Activated T-cell treated with anti-CD3 and anti-CD28 coated beads, Interleukin-2, amount 50 U/mL, for 72 hours (primary cell): ENCODE measurements at places on chromosomes 11 and 22.
A peak's percentile ranks its signal among the peaks of the same experiment; 100 is the strongest.

- H3K4me1 ChIP-seq = peaks cover 3% of the 10 kb centered on the region
- H3K36me3 ChIP-seq = peaks cover 4% of the 10 kb centered on the region
- H3K4me3 ChIP-seq = no peak overlapping the region
- no peak overlapping the region for H3K27ac ChIP-seq
These were observed 15.6 kb upstream of the SUSD2 start for GRCh38 chr22:24165673-24166072.

DNA sequence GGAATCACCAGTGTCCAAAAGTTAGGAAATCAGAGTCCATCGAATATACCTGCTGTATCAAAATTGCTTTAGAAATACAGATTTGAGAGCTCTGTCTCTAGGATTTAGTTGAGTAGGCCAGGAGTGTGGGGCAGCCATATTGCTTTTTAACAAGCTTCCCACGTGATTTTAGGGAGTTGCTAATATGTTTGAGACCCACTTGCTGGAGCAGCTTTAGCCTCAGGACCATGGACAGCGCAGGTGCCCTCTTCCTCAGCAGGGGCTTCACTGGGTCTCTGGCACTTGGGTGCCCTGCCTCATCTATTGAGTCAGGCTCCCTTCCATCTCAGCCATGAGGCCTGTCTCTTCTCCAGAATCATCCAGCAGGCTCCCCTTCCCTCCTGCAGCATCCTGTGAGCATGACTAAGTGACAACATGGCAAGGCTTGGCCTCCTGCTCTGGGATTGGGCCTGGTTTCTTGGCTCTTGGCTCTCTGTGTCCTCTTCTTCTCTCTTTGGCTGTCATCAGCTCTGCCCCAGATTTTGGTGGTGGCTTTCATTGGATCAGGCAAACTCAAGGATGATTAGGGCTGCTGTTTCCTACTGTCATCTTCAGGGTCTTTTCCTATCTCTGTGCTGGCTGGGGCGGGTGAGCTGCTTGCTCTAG is 70.0 kb downstream of the SGSM1 start:
- no peaks in the 10 kb centered on the region for H3K4me1 ChIP-seq
- no peak overlapping the region for H3K27ac ChIP-seq
- peak; percentile 11 for DNase-seq
- no peak overlapping the region for H3K4me3 ChIP-seq

- no peaks in the 10 kb centered on the region for H3K36me3 ChIP-seq
- H3K4me3 ChIP-seq = peak overlapping the region; percentile 94
- DNase-seq = peak; percentile 40
- H3K4me1 ChIP-seq = peaks cover 28% of the 10 kb centered on the region
These were observed 897 bp downstream of the MAP6 start for GRCh38 chr11:75667831-75668450.

DNA sequence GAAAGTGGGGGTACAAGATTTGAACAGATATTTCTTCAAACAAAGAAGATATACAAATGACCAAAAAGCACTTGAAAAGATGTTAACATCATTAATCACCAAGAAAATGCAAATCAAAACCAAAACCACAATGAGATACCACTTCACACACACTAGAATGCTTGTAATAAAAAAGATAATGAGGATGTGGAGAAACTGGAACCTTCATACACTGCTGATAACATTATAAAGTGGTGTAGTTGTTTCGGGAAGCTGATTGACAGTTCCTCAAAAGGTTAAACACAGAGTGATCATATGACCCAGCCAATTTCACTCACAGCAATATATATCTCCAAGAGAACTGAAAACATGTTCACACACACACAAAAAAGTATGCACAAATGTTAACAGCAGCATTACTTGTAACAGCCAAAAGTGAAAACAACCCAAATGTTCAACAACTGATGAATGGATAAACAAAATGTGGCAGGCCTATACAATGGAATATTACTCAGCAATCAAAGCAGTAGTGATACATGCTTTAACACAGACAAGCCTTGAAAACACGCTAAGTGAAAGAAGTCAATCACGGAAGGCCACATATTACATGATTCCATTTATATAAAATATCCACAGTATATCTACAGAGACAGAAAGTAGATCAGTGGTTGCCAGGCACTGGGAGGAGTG is 15.1 kb downstream of the PITPNB start:
- H3K27me3 ChIP-seq = no peaks in the 10 kb centered on the region
- peaks cover 48% of the 10 kb centered on the region for H3K4me1 ChIP-seq
- peaks cover 30% of the 10 kb centered on the region for H3K36me3 ChIP-seq
- H3K4me3 ChIP-seq = peak overlapping the region; percentile 73
- peak overlapping the region; percentile 2 for H3K27ac ChIP-seq

DNA sequence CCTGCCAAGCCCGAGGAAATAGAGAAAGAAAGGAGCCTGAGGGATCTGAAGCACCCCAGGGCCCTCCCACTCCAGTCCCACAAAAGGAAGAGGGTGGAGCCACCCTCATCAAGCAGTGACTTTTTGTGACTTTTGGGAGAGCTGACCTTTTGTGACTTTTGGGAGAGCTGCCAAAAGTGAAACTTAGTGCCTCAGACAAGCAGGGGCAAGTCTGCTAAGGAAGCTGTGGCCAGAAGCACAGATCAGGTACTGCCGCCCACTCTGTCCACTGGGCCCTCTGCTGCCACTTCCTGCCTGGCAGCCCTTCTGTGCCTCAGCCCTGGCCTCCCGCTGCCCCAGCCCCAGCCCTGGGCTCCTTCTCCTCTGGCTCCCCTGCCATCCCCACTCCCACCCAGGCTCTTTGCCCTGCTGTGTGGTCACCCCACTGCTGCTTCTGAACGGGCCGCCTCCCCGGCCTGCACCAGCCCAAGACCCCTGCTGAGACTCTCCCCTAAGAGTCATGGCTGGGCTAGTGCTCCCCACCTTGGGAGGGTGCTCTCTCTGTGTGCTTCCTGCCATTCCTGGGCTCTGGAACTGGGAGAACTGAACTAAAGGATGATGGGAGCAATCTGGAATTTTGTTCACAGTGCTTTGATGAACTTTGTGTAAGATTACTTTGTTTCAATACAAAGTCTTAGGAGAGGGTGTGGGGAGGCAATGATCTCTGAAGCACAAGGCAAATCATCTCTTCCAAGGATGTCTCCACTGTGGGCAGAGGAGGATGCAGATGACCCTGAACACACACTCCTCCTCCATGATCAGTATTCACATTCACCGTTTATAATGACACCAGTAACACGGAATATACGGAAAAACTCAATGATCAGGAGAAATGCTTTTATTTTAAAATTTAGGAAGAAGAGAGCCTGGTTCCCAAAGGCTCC is at the start of gene APOBEC3H:
TSS of gene APOBEC3H (plus strand) at position 147 of the 923 bp plus-strand sequence. CDS start 3,035 bp downstream, outside the sequence.
- H3K4me3 ChIP-seq = peak within 1 kb of the TSS; percentile 85
- no peaks in the 10 kb centered on the region for H3K27me3 ChIP-seq
- peaks cover 79% of the 10 kb centered on the region for H3K4me1 ChIP-seq
- peak; percentile 66 for DNase-seq

DNA sequence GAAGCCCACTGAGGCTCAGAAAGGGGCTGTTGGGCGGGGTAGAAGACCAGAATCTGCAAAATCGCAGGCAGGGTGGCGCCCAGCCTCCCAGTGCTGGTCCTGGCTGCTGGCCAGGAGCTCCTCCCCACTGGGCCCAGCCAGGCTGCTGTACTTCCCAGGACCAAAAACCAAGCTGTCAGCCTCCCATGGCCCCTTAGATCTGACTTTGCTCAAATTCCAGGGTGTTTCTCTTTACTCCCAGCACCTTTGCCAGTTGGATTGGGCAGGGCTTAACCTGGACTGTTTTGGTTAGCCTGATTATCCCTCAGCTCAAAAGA is 44.2 kb upstream of the WEE1 start:
- no peaks in the 10 kb centered on the region for H3K27me3 ChIP-seq
- DNase-seq = no peak
- H3K36me3 ChIP-seq = no peaks in the 10 kb centered on the region
- H3K4me3 ChIP-seq = no peak overlapping the region

DNA sequence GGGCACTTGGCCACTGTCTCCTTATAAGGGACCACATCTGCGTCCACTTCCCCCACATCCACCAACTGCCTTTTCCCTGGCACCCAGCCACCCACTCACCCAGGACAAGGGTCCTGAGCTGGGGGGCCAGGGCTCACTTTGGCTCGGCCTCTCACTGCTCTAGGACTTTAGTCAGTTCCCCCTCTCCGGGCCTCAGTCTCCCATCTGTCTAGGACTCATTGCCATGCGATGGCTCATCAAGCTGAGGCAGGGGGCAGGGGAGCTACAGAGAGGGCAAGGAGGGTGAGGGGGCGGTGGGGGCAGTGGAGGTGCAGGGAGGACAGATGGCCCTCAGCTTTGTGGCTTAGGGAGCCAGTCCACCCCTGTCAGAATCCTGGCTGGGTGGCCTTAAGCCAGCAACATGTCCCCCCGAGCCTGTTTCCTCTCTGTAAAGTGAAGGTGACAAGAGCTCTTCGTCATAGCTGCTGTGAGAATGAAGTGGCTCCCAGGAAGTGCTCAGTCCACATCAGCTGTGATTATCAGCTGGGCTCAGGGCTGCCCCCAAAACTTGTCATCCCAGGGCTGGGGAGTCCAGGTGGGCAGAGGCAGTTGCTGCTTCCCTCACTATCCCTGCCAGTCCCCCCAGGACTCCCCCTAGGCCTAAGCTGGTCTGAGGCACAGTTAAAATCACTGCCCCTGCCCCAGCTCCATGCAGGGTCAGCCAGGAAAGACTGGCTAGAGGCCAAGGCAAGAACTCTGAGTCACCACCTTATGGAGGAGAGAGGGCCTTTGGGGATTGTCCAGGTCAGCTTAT is 14.9 kb downstream of the RAC2 start:
- peaks cover 33% of the 10 kb centered on the region for H3K36me3 ChIP-seq
- H3K4me3 ChIP-seq = peak overlapping the region; percentile 77
- peak; percentile 48 for DNase-seq
- H3K27ac ChIP-seq = peak overlapping the region; percentile 90
- H3K27me3 ChIP-seq = no peaks in the 10 kb centered on the region

GRCh38 chr11:116656011-116656410 is 116.8 kb downstream of the BUD13 start:
- no peaks in the 10 kb centered on the region for H3K36me3 ChIP-seq
- no peak for DNase-seq
- H3K4me3 ChIP-seq = no peak overlapping the region
- H3K27ac ChIP-seq = no peak overlapping the region

DNA sequence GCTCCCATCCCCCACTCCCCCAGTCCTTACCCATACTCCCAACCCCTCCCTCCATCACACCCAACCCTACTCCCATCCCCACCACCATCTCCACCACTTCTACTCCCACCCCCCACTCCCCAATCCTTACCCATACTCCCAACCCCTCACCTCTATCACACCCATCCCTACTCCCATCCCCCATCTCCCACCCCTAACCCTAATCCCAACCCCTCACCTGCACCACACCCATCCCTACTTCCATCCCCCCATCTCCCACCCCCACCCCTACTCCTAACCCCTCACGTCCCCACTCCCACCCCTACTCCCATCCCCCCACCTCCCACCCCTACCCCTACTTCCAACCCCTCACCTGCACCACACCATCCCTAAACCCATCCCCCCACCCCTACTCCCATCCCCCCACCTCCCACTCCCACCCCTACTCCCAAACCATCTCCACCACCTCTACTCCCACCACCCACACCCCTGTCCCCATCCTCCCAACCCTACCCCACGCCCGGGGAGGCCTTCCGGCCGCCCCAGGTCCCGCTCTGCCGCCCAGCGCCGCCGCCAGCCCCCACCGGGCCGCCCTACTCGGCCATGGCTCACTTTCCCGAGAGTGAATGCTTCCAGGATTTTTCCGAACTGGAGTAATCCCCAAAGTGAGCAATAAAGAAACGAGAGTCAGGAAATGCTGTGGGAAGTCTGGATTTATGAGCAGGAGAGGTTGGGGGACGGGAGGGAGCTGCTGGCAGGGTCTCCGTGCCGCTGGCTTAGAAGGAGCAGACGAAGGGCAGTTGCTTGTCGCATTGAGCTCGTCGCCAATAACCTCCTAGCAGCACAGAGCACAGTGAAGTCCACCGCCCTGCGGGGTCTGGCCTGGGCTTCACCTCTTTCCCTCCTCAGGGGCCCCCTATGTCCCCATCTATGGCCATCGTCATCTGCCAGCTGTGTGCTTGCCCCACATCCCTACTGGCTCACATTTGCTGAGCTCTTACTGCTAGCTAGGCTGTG is 4.6 kb downstream of the PRG3 start:
- DNase-seq = no peak
- no peaks in the 10 kb centered on the region for H3K36me3 ChIP-seq
- no peak overlapping the region for H3K4me3 ChIP-seq
- no peaks in the 10 kb centered on the region for H3K4me1 ChIP-seq
- no peak overlapping the region for H3K27ac ChIP-seq
- peaks cover 21% of the 10 kb centered on the region for H3K27me3 ChIP-seq

GRCh38 chr11:124762105-124762623 is at the start of gene ESAM:
TSS of gene ESAM (minus strand) at chr11:124762290. CDS start at chr11:124762154, 136 bp downstream.
- peak within 1 kb of the TSS; percentile 20 for H3K27ac ChIP-seq
- H3K4me3 ChIP-seq = peak within 1 kb of the TSS; percentile 96
- peaks cover 32% of the 10 kb centered on the region for H3K27me3 ChIP-seq
- H3K4me1 ChIP-seq = peaks cover 36% of the 10 kb centered on the region
- DNase-seq = peak; percentile 78
